Stimulated activated CD4-positive, alpha-beta T cell treated with anti-CD3 and anti-CD28 coated beads, Interleukin-1b, Interleukin-23, amount 100 ng/mL, for 1 hour (primary cell): ENCODE measurements at places on chromosomes 2 and 18.

DNA sequence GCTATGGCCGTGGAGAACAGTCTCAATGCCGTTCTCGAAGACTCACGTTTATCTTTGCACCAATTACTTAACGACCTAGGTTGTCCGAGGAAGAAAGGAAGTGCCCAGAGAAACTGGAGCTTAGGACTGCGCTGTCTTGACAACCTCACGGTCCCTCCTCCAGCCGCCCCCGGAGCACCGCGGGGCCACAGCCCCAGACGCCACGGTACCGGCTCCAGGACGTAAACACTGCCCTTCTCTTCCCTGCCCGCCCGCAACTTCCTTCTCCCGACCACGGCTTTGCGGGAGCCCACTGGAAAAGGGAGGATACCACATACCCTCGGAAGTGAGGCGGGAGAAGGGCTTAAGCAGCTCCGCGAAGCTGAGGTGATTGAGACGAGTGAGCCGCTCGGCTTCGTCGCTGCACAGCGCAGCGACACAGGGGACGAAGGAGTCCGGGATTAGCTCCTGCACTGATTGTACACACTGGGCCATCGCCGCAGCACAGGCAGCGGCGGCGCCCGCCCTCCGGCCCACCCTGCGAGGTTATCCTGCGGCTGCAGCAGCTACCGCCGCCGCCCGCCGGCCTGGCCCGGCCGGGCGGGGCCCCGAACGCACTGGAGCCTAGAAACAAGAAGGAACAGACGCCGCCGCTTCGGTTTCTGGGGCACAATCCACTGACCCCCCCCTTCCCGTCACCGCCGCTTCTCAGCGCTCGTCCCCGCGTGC, 483 bp downstream of the TRAPPC8 start:
- DNase-seq = no peak

GRCh38 chr2:200742426-200742825, 69.3 kb upstream of the BZW1 start:
- DNase-seq = no peak

GRCh38 chr2:128162266-128162665, 71.3 kb downstream of the UGGT1 start:
- DNase-seq = no peak

DNA sequence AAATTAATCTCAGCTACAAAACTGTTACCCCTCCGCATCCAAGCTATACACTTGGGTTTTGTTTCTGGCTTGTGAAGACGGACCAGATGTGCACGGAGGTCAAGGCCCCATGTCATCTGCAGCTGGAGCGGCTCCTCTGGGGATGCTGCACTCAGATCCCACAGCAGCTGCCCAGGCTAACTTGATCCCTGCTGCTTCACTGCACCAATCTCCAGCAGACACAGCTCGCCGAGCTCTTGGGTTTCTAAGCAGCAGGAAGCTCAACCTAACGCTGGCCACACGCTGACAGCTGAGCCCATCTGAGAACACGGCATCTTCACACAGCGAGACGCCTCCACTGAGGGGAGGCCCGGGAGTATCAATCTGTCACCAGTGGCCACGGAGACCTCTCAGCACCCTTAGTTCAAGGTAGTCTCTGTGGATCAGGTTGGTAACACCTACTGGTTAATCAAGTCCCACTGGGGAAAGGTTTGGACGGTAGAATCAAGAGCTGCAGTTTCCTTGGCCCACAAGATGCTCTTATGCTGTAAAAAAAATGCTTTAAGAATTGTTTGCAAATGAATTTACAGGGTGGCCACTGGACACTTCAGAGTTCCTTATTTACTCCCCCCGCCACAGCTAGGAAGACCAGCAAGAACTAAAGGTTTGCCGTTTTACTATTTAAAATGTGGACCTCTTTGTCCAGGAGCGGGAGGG, 67.5 kb downstream of the EMILIN2 start:
- DNase-seq = no peak

GRCh38 chr2:171516793-171517192, 5.5 kb upstream of the CYBRD1 start:
- no peak for DNase-seq

- no peak for DNase-seq
These were observed 807.8 kb downstream of the TRIB2 start for GRCh38 chr2:13524492-13524891.

DNA sequence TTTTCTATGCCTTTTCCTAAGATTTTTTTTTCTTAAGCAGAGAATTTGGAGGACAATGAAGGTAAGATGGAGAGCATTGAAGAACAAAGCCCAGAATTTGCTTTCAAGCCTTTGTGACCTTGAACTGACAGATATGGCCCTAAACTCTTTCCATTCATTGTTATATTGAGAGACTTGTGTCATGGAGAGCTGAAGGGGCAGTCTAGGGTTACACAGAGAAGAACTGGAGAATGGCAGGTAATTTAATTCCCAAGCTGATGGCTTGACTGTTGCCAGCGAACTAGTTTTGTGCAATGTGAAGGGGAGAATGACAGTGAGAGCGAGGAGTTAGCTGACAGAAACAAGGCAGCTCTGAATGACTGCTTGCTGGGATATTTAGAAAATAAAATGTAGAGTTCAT, 1344.2 kb downstream of the LRP1B start:
- no peak for DNase-seq

DNA sequence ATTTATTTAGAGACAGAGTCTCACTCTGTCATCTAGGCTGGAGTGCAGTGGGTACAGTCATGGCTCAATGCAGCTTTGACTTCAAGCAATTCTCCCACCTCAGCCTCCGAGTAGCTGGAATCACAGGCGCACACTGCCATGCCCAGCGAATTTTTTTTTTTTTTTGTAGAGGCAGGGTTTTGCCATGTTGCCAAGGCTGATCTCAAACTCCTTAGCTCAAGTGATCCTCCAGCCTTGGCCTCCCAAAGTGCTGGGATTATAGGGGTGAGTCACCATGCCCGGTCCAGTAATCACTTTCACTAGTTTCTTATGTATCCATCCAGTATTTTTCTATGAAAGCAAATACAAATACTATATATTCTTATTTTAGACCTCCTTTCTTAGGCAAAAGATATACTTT, 24.0 kb downstream of the PRKAG3 start:
- DNase-seq = no peak

DNA sequence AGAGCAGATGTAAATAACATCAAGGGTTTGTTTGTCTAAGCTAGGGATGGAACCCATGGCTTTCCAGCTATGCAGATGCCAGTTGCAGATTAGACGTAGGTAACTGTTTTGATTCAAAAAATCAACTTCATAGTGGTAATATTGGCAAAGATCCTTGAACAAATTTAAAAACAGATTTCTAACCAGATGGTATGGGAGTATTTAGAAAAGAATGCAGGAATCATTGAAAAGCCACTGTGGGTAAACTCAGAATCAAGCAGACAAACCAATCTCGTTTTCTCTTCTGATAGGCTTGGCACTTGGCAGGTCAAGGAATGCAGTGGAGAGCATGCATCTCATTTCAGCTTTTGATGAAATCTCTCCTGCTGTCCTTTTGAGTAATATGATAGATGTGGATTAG, 377.5 kb downstream of the CLIP4 start:
- no peak for DNase-seq

GRCh38 chr2:133509777-133510176, 58.5 kb downstream of the NCKAP5 start:
- DNase-seq = no peak

DNA sequence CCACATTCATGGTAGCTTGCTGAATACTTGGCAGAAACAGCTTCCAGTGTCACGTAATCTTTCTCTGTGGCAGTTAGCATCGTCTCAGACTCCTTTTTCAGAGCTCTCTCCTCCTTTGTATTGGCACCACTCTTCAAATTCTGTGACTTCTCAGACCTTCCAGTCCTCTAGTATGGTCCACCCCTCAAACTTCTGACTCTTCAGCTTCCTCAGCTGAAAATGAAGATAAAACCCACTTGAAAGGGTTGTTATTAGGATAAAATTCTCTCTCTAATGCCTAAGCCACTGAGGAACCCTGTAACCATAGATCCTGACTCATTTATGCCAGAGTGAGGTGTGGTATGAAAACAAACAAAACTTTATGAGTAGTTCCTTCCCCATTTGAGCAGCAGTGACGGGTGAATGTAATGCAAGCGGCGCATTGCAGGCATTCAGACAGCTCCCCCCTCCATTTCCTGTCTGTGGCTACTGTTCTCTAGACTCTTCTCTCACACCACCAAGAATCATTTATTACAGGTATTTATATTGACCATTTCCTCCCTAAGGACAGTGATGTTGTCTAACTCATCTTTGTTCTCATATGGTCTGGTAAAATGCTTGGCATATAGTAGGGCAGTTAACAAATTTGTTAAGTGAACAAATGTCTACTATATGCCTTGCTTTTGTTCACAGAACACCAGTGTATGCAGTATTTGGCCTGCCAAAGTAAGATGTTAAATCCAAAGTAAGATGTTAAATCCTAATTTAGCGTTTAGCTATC, 35.3 kb downstream of the GALNT1 start:
- DNase-seq = peak; percentile 26

GRCh38 chr2:6186332-6187151, 494.4 kb downstream of the SOX11 start:
- no peak for DNase-seq

DNA sequence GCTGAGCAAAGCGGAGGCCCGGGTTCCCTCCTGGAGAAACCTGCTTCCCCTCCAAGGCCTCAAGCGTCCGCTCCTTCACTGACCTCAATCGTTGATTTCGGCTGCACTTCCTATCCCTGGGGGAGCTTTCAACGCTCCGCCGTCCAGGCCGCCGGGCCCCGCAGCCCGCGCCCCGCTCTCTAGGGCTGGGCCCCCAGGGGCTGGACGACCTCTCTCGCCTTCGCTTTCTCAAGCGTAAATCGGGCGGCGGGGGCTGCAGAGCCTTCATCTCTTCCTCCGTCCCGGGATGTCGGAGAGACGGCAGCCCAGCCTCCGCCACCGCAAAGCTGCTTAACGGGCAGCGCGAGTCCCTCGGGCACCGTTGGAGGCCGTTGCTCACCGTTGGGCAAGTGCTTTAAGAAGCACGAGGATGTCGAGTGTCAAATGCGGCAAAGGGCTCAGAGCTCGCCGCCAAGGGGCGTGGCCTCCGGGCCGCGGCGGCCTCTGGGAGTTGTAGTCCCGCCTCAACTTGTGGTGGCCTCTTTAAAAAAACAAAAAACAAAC, 8.5 kb downstream of the HES6 start:
- DNase-seq = peak; percentile 42

- DNase-seq = no peak
These were observed 17.3 kb upstream of the LBH start for GRCh38 chr2:30213907-30214463.

DNA sequence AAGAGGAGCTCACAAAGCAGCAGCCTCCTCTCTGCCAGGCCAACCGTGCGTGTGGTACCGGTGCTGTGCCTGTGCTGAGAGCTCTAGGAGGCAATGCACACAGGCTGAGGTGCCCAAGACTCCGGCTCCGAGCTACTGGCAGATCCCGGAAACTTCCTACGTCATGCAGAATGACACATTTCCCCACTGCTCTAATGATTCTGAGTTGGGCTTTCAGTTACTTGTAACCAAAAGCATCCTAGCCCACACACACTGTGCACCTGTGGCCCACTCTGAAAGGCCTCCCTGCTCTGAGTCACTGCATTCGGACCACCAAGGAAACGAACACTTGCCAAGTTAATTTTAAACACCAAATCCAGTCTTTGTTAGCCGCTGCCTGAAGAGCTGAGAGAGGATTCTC, 9.3 kb upstream of the RNU4ATAC start:
- no peak for DNase-seq

- no peak for DNase-seq
These were observed 1.7 kb upstream of the KCNG2 start for GRCh38 chr18:79796016-79796415.
